ENCODE measurements at places on chromosomes 4 and X. TPM values are rescaled to one million over a fixed set of nuclear protein-coding genes. Genes with fewer than 3 reads are reported as not detected.

Gene SPACA5
- total RNA-seq, result not detected

Gene RPA4
- not detected for total RNA-seq

Gene MTMR8
- total RNA-seq, result 0.20 TPM

Gene USP17L19
- not detected for total RNA-seq

Gene FATE1
- not detected for total RNA-seq

Gene GRIA2
- total RNA-seq, result not detected

Gene NAA11
- total RNA-seq, result not detected

Gene IL2RG
- not detected for total RNA-seq

Gene ATP2B3
- total RNA-seq, result not detected

Gene POF1B
- total RNA-seq, result not detected

Gene NAT8L
- total RNA-seq, result 3.0 TPM

Gene IL13RA2
- total RNA-seq, result not detected

Gene MAMLD1
- total RNA-seq, result 0.30 TPM

Gene MEPE
- not detected for total RNA-seq

Gene NWD2
- total RNA-seq, result not detected

Gene EDNRA
- not detected for total RNA-seq

Gene IL1RAPL1
- total RNA-seq, result 0.17 TPM

Gene CLDN34
- not detected for total RNA-seq

Gene PAGE2B
- total RNA-seq, result not detected

Gene YIPF7
- total RNA-seq, result not detected

Gene ARAP2
- 2.1 TPM for total RNA-seq

Gene LIMCH1
- total RNA-seq, result 241 TPM

Gene VCX3A
- total RNA-seq, result not detected

Gene CYP2U1
- total RNA-seq, result 3.2 TPM

Gene RXFP1
- not detected for total RNA-seq

Gene CYLC1
- total RNA-seq, result not detected

Gene PIR
- 80.0 TPM for total RNA-seq

Gene CCDC158
- not detected for total RNA-seq

Gene PRSS12
- not detected for total RNA-seq

Gene MUC7
- not detected for total RNA-seq

Gene CSN1S1
- not detected for total RNA-seq

Gene PDGFRA
- 0.41 TPM for total RNA-seq

Gene SPOCK3
- total RNA-seq, result 1.7 TPM

Gene PNMA6A
- 11.8 TPM for total RNA-seq

Gene SERTM2
- total RNA-seq, result not detected

Gene CLCN4
- total RNA-seq, result 3.4 TPM

Gene MAML3
- total RNA-seq, result 0.61 TPM

Gene SCD5
- total RNA-seq, result 4.4 TPM

Gene HPGDS
- total RNA-seq, result not detected

Gene IL9R
- total RNA-seq, result not detected

Gene TEC
- 3.6 TPM for total RNA-seq

Gene FUNDC1
- total RNA-seq, result 25.5 TPM

Gene BCORL1
- total RNA-seq, result 0.06 TPM

Gene HS6ST2
- 3.5 TPM for total RNA-seq

Gene GASK1B
- 44.9 TPM for total RNA-seq

Gene ODAPH
- total RNA-seq, result 0.17 TPM

Gene RTL9
- 0.07 TPM for total RNA-seq

Gene ASB5
- total RNA-seq, result not detected

Gene LINC00632
- 31.3 TPM for total RNA-seq

Gene FDCSP
- total RNA-seq, result not detected

Gene CENPI
- 22.5 TPM for total RNA-seq
